NCI-H187 treated with DMSO at 0.1 percent for 48 hours (cell line): ENCODE measurements at places on chromosomes 5 and 9.

GRCh38 chr5:72597456-72597948 lies 90.3 kb upstream of the ZNF366 start:
- DNase-seq: no peak

GRCh38 chr5:30523061-30523460 lies 670.4 kb upstream of the CDH6 start:
- no peak for DNase-seq

DNA sequence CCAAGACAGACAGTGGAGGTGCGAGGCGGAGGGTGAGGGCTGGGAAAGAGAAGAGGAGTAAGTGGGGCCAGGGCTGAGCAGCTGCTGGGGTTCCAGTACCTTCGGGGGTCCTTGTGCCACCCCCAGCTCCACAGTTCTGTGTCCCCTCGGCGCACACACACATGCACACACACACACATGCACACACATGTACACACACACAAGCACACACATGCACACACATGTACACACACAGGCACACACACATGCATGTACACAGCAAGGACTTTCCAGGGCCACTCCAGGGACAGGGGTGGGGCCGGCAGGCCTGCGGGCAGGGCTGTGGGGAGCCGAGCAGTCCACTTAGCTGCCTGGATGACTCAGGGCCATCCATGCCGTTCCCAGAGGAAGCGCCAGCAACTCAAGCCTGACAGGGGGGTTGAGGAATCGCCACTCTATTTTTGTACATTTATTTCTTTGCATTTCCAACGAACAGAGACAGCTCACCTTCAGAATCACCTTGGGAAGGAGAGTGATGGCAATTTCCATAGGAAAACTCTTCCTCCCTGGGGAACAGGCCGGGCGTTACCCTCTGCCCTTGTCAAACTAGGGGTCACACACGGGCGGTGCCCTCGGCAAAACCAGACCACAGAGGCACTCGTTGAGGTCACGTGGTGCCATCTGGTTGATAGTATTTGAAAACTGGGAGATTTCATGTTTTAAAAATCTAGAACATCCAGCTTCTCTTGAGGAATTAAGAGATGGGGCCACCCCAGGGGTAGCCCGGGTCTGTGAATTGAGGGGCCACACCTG lies 135.7 kb downstream of the ADAMTS2 start:
- DNase-seq: no peak

DNA sequence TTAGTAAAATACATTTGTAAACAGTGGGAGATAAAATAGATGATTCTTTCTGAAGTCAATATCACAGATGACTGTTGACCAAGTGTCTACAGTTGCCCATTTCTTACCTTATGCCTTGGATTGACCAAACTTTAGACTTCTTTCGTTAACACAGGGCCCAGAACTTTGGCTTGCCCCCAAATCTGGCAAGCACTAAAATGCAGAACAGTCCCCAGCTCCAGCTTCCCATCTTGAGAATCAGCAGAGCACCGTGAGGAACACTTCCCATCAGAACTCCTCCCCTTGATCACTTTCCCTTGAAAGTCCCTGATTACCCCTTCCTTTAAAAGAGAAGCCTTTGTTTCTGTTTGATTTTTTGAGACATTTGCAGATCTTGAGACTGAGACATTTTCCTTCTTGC lies 1039.9 kb downstream of the TLE1 start:
- DNase-seq: no peak

- no peak for DNase-seq
Observed at GRCh38 chr9:4334410-4334813, 34.5 kb upstream of the GLIS3 start.

GRCh38 chr5:108420158-108420557 lies 38.3 kb upstream of the FBXL17 start:
- no peak for DNase-seq
